Amniotic stem cell (primary cell): ENCODE measurements at places on chromosomes 2 and 18.

DNA sequence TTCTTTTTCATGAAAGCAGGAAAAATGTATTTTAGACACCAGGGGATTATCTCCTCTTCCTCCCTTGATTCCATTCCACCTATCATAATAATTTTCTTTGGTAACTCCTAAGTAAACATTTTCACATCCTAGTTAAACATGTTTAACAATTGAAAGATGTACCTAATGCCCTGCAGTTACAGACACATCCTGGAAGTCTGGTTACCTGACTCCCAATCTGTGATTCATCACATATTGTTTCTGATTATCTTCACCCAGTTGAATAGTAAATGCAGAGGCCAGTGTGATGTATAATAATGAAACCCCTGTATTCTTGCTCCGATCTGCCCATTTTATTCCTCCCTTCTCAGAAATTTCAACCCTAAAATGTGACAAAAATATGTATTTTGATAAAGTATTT, 1237.6 kb upstream of the LRRTM1 start:
- DNase-seq, result no peak

- peak; percentile 90 for DNase-seq
Observed at GRCh38 chr2:234444893-234445292, 52.0 kb downstream of the ARL4C start.

- no peak for DNase-seq
Observed at GRCh38 chr2:59005836-59006615, 764.9 kb upstream of the FANCL start.

GRCh38 chr2:222214885-222215284, 83.9 kb downstream of the PAX3 start:
- no peak for DNase-seq

GRCh38 chr2:68568116-68568515, 75.3 kb upstream of the PROKR1 start:
- DNase-seq, result no peak

GRCh38 chr2:225995796-225996461, 596.4 kb downstream of the NYAP2 start:
- no peak for DNase-seq

DNA sequence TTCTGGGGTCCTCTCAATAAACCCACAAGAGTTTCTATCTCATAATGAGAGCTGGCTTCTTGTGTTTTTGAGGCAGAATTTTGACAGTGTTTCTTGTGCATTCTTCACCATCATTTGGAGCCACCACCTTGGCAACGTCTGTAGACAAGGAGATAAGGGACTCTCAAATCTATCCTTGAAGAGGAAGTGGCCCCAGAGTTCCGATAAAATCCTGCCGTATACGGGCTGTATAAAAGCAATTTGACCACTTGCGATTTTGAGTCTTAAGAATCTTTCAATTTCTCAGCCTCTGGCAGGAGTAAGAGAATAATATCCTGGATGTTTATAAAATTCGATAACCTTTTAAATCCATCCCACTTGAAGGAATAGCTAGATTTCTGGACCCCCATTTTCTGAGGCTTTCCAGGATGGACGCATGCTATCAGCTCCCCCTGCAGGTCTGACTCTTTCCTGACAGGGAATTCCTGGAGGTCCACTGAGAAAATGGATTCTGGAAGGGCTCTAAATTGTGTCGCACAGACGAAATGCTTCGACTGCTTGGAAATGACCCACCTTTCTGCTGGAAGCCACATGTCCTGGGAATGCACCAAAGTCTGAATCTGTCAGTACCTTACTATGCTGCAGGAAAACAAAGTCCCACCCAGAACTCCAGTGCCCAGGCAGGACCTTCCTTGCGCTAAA, 54.1 kb downstream of the E2F6 start:
- peak; percentile 51 for DNase-seq

- no peak for DNase-seq
Observed at GRCh38 chr2:16718576-16719484, 53.2 kb upstream of the CYRIA start.

GRCh38 chr2:5725072-5725471, 32.9 kb downstream of the SOX11 start:
- DNase-seq, result no peak

DNA sequence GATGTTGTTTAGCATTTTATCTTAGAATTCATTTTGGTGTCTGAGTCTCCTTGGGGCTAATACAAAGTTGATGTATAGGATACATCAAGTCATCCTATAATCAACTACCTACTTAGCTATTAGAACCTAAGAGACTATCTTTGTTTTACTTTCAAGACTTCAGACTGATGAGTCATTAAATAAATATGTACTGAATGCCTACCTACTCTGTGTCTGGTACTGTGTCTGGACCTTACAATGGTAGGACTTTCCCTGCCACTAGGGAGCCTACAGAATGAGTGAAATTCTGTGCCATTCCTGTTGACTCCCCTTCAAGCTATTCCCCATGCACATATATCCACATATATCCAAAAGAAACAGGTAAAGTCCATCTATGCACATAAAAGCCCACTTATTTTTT, 114.5 kb downstream of the ERBB4 start:
- no peak for DNase-seq

- no peak for DNase-seq
Observed at GRCh38 chr18:731185-731584, 18.8 kb upstream of the ENOSF1 start.

- DNase-seq, result no peak
Observed at GRCh38 chr2:70994009-70994698, 519 bp downstream of the TEX261 start.

DNA sequence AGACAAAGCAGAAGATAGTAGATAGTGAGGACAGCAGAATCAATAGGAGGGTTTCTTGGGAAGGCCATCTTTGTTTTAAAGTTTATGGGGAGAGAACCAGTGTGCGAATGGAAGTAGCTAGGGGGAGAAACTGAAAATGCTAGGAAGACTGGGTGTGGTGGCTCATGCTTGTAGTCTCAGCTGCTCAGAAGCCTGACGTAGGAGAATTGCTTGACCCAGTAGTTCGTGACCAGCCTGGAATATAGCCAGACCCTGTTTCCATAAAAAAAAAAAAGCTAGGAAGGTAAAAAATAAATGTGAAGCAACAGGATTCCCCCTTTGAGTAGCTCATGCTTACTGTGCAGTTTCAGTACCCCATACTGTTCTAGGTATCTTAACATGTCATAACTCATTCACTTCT, 19.2 kb upstream of the DRC1 start:
- no peak for DNase-seq

GRCh38 chr2:230447036-230447435, 31.0 kb downstream of the SP100 start:
- no peak for DNase-seq

- no peak for DNase-seq
Observed at GRCh38 chr2:210604666-210605065, 48.3 kb downstream of the CPS1 start.

- no peak for DNase-seq
Observed at GRCh38 chr18:59323931-59324622, 5.6 kb upstream of the CPLX4 start.

- DNase-seq, result no peak
Observed at GRCh38 chr2:39050109-39050508, 70.7 kb downstream of the SOS1 start.

DNA sequence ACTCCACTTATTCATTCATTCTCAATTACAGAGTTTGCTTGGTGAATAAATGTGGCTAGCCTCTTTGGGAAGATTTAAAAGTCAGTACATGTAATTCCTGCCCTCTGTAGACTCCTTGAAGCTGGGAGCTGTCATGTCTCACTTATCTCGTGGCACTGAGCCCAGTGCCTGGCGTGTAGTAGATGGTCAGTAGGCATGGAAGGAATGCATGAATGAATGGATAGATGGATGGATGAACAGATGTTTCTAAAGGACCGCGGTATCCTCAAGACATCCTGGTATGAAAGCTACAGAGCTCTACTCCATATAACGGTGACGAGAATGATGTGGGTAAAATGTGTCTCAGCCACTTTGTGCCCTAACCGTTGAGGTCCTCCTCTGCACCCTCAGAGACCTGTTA, 83.0 kb downstream of the MARCO start:
- no peak for DNase-seq

DNA sequence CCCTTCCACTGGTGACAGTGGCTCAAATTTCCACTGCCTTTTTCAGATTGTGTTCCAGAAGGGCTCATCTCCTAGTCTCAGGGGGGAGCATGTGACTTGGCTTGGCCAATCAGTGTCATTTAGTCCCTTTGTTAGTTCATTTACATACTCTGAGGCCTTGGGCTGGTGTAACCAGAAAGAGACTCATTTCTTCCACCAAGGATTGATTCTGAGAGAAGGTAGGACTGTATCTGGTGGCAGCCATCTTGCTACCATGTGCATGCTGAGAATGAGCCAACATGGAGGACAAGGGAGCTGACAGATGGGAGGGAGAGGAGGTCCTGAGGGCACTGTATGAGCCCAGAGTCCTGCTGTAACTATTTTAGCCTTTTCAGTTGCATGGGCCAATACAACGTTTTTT, 191.7 kb downstream of the THSD7B start:
- DNase-seq, result no peak

DNA sequence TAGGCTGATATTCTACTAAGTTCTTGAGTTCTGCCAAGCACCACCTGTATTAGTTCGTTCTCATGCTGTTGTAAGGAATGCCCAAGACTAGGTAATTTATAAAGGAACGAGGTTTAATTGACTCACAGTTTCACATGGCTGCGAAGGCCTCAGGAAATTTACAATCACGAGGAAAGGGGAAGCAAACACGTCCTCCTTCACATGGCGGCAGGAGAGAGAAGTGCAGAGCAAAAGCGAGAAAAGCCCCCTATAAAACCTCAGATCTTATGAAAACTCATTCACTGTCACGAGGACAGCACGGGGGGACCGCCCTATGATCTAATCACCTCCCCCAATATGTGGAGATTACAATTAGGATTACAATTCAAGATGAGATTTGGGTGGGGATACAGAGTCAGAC, 47.7 kb upstream of the YWHAQ start:
- no peak for DNase-seq

- DNase-seq, result no peak
Observed at GRCh38 chr2:183868153-183868552, 730.2 kb upstream of the ZNF804A start.

DNA sequence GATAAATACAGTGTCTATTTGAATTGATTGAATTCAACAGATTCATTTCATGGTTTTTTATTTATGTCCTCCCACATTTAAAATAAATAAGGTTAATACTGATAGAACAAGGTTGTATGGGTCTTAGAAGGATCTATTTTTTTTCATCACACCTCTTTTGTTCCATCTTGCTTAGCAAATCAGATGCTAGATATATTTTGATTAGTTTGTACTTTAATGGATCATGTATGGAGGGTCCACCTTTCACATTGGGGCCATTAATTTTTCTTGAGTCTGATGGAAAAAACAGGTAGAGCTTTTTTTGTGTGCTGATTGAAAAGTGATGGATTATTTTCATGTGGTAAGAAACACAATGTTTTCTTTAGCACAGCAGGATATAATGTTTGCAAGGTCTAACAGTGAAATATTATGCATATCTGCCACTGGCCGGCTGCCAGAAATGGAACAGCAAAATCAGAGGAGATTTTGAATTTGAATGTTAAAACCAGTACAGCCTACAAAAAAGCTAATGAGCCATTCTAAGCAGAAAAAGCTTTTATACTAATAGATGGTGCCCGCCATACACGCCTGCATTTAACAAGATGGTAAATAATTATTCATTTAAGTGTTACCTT, 188.1 kb upstream of the ETAA1 start:
- DNase-seq, result no peak

DNA sequence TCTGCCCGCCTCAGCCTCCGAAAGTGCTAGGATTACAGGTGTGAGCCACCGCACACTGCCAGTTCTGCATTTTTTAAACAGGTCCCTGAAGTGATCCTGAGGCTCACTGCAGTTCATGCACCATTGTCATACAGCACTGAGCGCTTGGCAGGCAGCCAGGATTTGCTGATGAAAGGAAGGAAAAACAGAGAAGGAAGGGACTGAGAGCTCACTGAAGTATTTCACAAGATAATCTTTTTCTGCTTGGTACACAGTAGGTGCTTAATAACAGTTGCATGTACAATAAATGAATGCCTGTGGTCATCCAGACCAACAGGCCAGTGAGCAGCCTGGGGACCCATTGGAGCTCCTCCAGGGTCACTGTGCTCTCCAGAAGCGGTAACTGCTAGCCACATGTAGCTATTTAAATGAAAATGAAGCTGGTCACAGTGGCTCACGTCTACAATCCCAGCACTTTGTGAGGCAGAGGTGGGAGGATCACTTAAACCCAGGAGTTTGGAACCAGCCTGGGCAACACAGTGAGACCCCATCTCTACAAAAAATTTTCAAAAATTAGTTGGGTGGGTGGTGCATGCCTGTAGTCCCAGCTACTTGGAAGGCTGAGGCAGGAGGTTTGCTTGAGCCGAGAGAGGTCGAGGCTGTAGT, 33.1 kb upstream of the SMAD7 start:
- no peak for DNase-seq

- no peak for DNase-seq
Observed at GRCh38 chr2:143252138-143252907, 123.1 kb downstream of the ARHGAP15 start.

DNA sequence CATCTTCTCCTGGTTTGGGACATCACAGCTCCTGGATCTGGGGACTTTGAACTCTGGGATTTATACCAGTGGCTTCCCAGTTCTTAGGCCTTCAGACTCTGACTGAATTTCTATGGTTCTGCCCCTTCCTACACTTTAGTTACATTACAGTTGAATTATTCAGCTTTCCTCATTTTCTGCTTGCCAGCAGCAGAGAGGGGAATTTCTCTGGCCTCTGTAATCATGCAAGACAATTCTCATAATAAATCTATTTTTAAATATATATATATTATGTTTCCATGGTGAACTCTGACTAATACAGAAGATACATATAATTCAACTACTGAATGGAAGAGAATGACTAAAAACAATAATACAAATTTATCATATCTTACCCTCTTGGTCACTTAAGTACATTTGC, 1478.6 kb upstream of the ACVR2A start:
- no peak for DNase-seq

DNA sequence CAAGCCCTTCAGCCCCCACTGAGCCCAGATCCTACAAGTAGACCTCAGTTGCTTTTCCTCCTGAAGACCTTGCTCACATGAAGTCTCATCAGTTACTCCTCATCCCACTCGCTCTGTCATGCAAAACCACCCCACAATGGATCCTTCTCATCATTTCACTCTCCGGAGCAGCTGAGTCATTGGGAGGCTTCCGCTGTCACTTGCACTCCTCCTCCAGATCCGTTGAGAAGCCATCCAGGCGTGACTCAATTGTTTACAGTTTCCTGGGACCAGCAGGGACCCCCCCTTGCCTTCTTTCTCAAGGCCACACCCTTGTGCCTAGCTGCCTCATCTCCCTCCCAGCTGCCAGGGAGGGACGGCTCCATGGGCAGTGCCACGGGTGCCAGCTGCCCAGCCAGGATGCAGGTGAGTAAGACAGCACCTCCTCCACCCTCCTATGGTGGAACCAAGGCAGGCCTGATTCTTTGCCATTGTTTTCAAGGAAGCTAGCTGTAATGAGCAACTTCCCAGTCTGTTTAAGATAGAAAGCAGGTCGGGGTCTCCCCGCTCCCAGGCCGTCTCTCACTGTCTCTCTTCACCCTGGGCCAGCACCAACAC, 16.3 kb downstream of the GPR55 start:
- DNase-seq, result no peak
